DMS79 treated with DMSO at 0.1 percent for 48 hours (cell line): ENCODE measurements at places on chromosomes 4 and X.

DNA sequence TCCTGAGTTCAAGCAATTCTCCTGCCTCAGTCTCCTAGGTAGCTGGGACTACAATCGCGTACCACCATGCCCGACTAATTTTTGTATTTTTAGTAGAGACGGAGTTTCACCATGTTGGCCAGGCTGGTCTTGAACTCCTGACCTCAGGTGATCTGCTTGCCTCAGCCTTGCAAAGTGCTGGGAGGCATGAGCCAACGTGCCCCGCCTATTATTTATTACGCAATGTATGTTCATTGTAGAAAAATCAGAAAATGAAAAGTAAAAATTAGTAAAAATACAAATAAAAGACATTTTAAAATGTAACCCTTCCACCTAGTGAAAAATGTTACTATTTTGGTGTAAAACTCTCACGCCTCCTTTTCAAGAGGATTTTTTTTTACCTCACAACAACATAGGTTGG lies 14.2 kb downstream of the F8A1 start:
- no peak for DNase-seq

GRCh38 chrX:95974890-95975289 lies 709.8 kb upstream of the DIAPH2 start:
- DNase-seq, result no peak

DNA sequence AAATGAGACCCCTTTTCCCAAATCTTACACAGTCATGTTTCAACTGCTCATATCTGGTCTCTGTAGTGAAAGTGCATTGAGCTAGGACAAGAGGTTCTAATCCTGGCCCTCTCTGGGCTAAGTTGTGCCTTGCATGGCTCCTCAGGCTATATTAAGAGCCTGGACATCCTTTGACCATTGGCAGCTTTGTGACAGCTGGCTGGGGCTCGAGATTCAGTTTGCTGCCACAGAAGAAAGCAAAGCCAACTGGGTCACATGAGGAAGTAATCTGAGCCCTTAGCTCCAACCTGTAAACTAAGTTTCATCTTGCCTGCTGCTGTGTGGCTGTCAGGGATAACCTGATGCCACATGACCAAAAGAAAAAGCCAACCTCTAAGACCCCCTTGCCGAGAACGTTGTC lies 51.8 kb upstream of the JADE1 start:
- no peak for DNase-seq

GRCh38 chr4:63080934-63081333 lies 1328.3 kb downstream of the TECRL start:
- DNase-seq, result no peak

- no peak for DNase-seq
Observed at GRCh38 chrX:76987381-76987780, 459.8 kb upstream of the FGF16 start.

DNA sequence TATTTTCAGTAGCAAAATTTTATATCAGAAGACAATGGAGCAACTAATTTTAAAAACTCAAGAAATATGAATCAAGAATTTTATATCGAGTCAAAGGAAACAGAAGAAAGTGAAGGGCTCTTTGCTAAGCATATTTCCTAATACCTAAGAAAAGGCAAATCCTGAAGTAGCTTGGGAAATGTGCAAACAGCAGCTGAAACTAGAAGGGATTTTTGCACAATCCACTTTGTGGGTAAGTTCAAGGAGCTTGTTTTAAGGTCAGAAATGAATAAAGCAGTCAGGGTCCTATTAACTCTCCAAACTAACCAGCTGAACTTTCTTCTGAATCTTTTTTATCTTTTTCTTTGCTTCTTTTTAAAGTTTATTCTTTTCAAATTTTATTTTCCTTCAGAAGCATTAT lies 500.9 kb upstream of the CXorf51A start:
- DNase-seq, result no peak

GRCh38 chr4:143338313-143338712 lies 1.6 kb downstream of the GAB1 start:
- no peak for DNase-seq

GRCh38 chrX:10017872-10018271 lies 50.7 kb downstream of the CLDN34 start:
- no peak for DNase-seq

DNA sequence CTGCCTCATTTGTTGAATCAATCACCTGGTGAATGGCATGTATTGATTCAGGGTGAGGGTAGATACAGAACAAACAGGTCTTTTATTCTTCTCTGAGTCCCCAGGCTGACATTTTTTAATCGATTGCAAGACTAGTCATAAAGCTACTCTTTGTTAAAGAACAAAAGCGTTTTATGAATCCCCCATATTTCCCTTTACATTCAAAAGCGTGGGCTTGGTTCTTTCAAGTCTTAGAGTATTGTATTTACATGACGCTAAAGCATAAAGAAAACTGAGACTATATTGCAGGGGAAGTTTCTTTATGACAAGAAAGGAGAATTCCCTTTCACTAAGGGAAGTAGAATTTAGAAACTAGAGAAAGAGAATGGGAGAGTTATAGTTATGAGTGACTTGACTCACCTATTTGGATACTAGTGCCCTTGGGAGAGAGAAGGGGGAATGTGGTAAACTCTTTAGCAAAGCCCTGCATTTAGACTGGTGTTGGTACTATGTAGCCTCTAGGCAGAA lies 69.3 kb upstream of the PDE5A start:
- DNase-seq, result no peak

DNA sequence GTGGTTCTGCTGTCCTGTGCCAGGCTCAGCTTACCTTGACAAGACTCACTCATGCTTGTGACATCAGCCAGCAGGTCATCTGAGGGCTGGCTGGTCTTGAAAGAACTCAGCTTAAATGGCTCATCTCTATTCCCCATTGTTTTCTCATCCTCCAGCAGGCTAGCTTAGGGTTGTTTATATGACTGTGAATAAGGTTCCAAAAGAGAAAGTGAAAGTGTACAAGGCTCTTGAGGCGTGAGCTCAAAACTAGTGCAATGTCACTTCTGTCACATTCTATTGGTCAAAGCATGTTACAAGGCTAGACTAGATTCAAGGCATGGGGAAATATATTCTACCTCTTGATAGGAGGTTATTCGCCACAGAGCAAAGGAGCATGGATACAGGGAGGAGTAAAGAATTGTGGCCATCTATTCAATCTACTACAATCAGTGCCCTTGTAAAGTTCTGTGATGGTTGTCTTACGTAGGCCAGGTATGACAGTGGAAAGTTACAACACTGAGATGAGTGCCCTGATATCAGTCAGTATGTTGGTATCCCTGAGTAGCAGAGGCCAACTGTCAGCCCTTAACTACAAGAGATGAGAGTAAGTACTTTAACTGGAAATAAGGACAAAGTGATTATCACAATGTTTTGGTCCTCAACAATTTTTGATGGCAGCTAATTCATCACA lies 19.8 kb upstream of the TMLHE start:
- DNase-seq, result no peak

DNA sequence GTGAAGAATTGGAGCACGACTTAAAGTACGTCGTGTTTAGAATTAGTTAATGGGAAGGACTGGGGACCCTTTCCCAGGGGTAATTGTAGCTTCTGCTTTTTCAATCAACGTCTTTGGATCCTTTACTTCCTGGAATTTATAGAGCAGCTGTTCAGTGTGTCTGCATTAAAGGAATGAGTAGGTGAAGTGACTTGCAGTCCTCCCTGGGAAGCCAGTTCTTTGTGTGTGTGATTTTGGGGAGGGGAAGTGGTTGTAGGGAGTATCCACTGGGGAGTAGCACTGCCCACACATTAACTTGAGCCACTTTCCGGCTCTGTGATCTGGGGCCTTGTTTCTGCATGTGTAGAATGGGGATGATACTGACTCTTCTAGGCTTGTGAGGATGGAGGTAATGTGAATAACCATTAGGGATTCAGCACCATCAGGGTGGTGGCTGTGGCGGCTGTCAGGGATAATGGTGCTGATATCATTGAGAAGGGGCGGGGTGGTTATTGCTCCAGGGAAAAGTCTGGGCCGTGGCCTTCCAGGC lies 54.7 kb downstream of the TMEM131L start:
- DNase-seq, result no peak

DNA sequence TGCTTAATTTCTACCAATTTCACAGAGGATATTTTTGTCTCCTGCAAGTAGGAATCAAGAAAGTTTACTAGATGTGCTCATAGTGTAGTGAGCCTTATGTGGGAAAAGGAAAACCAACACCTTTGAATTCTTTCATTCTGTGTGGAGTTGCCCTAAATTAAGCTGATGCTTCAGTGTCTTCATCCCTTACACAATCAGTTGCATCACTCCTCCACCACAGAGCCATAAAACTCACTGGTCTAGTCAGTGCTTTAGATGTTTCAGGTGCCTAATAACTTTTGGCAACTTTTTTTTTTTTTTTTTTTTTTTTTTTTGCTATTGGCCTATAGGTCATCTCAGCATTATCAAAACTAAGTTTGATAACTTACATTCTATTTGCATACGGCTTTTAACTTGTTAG lies 41.5 kb downstream of the HHIP start:
- no peak for DNase-seq

GRCh38 chr4:25783943-25784342 lies 78.8 kb downstream of the SEL1L3 start:
- DNase-seq, result no peak

GRCh38 chr4:6497796-6498195 lies 25.4 kb upstream of the PPP2R2C start:
- no peak for DNase-seq

GRCh38 chr4:99264927-99265326 lies 25.9 kb downstream of the ADH1A start:
- DNase-seq, result no peak

- no peak for DNase-seq
Observed at GRCh38 chrX:20517565-20517964, 250.9 kb upstream of the RPS6KA3 start.

GRCh38 chr4:8644966-8645752 lies 52.6 kb downstream of the CPZ start:
- DNase-seq, result no peak
